Pons (tissue), 1 donor: ENCODE measurements at places on chromosomes 6 and 20.
A peak's percentile ranks its signal among the peaks of the same experiment; 100 is the strongest.

- DNase-seq: peak; percentile 4
Measured at GRCh38 chr6:27940766-27941165, 16.3 kb upstream of the OR2B6 start.

DNA sequence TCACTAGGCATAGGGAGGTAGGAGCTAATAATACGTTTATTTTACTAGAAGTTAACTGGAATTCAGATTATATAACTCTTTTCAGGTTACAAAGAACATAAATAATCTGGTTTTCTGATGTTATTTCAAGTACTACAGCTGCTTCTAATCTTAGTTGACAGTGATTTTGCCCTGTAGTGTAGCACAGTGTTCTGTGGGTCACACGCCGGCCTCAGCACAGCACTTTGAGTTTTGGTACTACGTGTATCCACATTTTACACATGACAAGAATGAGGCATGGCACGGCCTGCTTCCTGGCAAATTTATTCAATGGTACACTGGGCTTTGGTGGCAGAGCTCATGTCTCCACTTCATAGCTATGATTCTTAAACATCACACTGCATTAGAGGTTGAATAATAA is 1.1 kb downstream of the HFE start:
- DNase-seq: no peak

GRCh38 chr6:149182262-149182661 is 135.2 kb upstream of the TAB2 start:
- DNase-seq: peak; percentile 51

DNA sequence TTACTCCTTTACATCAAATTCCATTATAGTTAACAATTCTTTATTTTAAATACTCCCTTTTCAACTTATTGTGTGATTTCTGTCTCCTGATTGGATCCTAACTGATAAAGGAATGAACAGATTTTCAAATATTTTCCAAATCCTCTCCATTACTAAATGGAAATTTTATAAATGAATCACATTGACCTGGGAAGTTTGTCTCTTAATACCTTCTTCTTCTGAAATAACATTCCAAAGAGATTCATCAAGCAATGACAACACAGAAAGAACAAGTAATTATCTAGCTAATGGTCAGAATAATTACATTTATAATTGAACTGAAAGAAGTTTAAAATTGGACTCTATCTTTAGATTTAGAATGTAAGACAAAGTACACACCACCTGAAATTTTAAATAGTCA is 515.4 kb upstream of the PTCHD4 start:
- DNase-seq: no peak

- DNase-seq: no peak
Measured at GRCh38 chr6:161683400-161683799, 409.5 kb upstream of the AGPAT4 start.

DNA sequence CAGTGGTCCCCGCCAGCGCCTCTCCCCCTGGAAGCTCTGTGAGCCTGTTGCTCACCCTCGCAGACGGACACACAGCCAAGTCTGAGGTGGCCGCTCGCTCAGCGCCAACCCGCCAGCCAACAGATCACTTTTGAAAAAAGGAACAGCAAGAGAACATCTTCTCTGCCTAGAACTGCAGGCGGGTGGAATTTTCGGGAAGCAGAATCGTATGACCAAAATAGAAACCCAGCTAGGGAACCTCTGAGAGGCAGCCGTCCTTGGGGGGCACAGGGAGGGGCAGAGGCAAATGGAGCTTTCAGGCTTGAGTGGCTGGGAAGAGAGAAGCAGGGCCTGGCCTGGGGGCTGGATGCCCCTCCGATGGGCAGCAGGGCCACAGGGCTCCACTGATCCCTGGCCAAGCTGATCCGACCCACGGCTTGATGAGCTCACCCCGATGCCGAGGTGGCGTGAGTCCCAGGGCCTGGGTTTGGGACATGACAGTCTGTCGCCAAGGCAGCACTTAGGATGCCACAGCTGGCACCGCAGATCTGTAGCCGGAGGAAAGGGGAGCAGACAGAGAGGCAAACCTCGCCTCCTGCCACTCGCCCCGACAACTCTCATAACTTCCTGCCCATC is 9.8 kb downstream of the NFATC2 start:
- DNase-seq: peak; percentile 69

DNA sequence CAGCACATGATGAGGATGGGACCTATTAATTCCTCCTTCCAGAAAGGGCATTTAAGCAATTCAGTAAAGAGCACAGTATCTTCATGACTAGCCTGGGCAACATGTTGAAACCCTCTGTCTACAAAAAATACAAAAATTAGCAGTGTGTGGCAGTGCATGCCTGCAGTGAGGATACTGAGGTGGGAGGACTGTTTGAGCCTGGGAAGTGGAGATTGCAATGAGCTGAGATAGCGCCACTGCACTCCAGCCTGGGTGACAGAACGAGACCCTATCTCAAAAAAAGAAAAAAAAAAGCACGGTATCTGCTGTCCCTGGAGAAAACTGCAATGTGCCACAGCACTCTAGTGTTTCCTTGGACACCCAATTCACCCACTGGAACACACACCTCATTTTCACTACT is 18.4 kb downstream of the SAMD3 start:
- DNase-seq: no peak
